Stimulated activated CD4-positive, alpha-beta T cell treated with anti-CD3 and anti-CD28 coated beads, Interleukin-1b, Interleukin-23, amount 100 ng/mL, for 1 hour (primary cell): ENCODE measurements at places on chromosomes 6 and 20.

DNA sequence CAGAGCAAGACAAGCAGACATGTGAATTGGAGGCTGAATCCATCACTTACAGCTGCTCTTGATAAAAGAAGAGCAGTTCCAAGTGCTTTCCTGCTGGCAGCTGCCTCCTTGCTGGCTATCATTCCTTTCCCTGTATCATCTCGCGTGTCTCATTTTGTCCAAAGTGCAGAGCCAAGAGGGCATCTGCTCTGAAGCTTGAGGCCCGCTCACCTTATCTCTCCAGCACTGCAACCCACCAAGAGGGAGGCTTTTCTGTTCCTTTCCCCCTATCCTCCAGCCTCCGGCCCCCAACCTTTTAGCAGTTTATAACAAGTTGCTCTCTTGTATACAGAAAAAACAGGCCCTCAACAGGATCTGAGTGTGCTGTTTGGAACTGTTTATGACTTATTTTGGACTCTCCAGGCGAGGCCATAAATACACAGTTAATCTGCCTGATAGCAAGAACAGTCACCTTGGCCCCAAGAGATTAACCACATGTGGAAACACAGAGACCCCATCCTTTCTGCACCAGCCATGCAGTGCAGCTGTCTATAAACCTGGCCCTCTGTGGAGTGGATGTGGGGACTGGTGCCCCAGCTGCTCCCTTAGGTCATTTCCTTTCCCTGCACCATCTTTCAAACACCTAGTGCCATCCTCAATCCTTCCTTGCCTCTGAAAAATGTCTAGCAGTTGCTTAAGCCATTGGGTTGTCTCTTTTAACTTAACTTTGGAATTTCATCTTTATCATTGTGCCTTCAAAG, 172.5 kb upstream of the FERMT1 start:
- DNase-seq, result no peak

GRCh38 chr6:34234667-34235306, 1.9 kb upstream of the HMGA1 start:
- no peak for DNase-seq

GRCh38 chr20:35603695-35604448, 11.8 kb upstream of the SPAG4 start:
- DNase-seq, result no peak

DNA sequence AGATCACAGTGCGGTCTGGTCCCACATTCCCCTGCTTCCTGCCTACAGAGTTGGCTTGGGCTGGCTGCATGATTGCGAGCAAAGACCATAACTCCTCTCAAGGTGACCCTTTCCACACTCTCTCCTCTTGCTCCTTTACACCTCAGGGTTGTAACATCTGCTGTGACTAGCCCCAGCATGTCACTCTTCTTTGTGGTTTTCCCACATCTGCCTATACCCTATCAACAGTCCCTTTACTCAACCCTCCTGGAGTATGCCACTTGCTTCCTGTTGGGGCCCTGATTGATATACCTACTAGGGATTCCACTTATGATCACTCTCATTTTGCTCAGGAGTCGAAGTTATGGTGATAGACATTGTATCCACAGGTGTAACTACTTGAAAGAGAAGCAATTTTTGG, 58.9 kb upstream of the SGK1 start:
- DNase-seq, result no peak

DNA sequence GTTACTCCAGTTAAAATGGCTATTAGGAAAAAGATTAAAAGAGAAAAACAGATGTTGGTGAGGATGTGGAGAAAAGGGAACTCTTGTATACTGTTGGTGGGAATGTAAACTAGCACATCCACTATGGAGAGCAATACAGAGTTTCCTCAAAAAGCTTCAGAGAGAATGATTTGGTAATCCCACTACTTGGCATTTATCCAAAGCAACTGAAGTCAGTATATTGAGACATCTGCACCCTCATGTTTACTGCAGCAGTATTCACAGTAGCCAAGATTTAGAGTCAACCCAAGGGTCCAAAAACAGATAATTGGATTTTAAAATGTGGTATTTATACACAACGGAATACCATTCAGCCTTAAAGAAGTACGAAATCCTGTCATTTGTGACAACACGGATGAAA, 469.5 kb downstream of the QKI start:
- no peak for DNase-seq

DNA sequence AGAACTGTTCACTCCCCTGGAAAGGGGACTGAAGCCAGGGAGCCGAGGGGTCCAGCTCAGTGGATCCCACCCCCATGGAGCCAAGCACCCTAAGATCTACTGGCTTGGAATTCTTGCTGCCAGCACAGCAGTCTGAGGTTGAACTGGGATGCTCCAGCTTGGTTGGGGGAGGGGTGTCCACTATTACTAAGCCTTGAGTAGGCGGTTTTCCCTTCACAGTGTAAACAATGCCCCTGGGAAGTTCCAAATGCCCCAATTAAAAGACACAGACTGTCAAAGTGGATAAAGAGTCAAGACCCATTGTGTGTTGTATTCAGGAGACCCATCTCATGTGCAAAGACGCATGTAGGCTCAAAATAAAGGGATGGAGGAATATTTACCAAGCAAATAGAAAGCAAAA, 150.2 kb downstream of the LPA start:
- DNase-seq, result no peak

- no peak for DNase-seq
Measured at GRCh38 chr6:169190144-169190584, 63.5 kb downstream of the THBS2 start.

GRCh38 chr20:41169791-41170351, 32.5 kb downstream of the PLCG1 start:
- no peak for DNase-seq

DNA sequence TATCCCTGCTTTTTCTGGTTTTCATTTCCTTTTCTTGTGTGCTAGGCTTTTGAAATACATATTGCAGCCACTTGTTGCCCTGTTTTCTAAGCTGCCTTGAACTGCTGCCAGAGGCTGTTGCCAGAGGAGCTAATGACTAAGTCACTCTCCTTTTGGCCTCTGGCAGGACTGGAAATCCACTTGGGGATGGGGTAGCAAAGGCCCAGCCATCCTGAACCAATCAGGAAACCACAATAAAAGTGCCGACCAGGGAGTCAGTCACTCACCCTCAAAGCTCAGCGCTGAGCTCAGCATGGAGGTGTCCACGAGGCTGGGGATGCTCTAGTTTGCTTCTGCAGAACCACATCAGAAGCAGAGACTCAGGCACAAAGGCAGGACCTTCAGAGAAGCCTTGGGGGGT, 813.0 kb downstream of the DHX35 start:
- DNase-seq, result no peak

DNA sequence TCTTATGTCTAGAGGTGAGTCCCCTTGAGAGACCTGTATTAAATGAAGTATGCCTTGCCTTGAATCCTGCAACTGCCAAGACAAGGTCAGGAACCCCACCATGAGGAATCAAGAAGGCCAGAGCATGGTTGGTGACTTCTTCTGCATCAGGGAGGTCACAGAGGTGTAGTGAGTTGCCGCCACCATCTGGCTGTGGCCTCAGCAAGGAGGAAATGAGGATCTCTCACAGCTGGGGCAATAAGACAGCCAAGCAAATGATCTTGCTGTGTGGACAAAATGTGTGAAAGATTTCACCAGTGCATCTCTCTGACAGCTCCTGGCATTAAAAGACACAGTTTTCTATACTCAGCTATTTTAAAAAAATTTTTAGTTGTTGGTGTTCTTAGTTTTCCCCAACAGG, 611.0 kb downstream of the DOK5 start:
- no peak for DNase-seq

DNA sequence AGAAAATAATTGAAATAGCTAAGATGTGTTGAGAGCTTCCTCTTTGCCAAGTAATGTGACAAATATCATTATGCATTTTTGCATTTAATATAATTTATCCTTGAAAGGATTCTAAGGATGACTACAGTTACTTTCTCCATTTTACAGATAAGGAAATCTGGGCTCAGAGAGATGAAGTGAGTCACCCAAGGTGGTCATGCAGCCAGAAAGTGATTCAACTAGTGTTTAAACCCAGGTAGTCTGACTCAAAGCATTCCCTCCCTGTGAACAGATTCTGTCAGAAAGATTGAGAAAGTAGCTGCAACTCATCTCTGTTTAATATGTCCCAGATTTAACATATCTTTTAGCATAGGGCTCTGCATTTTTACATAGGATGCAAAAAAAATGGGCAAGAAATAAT, 28.1 kb downstream of the NRSN1 start:
- no peak for DNase-seq

DNA sequence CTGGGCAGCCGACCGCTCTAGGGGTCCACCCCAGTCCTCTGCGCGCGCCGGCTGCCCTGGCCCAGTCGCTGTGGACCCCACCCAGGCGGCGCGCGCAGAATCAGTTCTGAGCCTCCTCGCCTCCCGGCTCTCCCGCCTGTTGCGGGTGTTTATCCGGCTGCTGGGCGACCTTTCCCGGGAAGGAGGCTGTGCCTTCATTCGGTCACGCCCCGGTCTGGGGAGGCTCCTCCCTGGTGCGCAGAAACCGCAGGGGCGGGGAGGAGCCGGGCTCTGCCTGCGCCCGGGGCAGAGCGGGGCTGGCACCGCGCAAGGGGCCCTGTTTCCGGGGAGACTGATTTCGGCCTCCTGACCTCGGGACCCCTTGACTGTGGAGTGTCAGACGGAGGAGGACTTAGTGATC, 80.8 kb upstream of the EYS start:
- no peak for DNase-seq

- DNase-seq, result no peak
Measured at GRCh38 chr6:10141746-10142443, 273.0 kb downstream of the TFAP2A start.

- no peak for DNase-seq
Measured at GRCh38 chr6:27019651-27020552, 227.6 kb upstream of the PRSS16 start.

DNA sequence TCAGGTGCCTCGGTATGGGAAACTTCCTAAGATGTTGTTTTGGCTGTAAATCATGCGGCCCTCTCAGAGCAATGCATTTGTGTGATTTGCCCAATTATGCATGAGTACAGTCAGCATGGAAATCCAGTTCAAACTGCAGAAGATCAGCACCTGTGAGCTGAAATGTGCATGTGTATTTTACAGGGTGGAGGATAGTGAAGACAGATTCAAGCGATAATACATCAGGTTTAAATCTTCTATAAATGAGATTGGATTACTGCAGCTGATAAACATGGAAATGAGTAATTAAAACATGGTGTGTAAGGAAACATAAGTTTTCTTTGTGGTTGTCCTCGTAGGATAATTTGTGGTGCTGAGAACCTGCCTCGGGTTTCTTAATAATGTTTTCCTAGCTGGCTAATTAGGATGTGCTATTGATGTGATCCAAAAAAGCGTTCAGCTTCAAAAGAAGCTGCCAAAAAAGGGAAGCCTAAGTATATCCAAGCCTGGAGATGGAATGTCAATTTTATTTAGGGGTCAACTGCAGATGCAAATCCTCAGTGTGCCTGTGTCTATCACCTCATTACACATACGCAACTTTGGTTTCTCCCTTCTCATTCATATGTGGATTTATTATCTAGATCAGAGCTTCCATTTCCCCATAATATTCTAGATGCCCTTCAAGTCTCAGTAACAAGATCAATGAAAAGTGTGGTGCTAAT, 117.1 kb upstream of the CCDC28A start:
- DNase-seq, result no peak

DNA sequence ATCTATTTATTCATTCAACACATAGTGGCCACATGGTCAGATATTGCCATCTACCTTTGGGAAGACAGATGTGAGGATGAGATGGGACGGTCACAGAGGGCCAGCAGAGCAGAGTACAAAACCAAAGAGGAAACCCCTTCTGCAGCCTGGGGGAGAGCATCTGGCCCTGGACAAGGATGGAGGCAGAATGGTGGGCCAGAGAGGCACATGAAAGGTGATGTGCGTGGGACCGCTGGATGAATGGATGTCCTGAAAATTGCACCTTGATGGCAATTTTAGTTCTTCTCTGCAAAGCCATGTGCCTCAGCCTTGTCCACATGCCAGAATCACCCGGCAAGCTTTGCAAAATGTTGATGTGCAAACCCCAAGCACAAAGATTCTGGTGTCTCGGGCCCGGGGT, 77.4 kb upstream of the CD93 start:
- DNase-seq, result no peak

- DNase-seq, result no peak
Measured at GRCh38 chr6:10569392-10570127, 48.4 kb downstream of the GCNT2 start.

DNA sequence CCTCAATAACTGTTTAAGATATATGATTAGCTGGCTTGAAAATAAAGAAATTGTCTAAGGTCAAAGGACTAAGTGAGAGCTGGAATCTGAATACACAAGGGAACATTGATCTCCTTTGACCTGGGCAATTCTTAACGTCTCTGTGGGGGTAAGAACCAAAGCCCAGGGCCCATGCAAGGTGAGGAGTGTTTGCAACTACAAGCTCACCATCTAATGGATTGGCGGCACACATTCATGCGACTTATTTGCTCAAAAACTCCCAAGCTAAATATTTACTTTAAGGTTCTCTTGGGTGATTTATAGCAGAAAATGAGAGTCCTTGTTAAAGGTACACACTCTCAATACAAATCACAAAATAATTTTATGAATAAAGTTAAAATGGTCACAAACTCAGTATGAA, 392.0 kb upstream of the FLRT3 start:
- DNase-seq, result no peak

DNA sequence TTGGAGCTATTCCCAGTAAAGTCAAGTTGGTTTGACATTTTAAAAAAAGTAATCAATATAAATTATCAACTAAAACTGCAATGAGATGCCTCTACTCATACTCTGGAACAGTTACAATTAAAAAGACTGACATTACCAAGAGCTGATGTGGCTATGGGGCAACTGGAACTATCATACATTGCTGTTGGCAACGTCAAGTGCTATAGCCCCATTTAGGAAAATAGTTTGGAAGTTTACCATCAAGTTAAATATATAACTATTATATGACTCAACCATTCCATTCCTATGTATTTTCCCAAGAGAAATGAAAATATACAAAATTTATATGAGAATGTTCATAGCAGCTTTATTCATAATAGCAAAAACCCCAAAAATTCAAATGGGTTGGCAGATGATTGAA, 111.4 kb upstream of the HDGFL1 start:
- no peak for DNase-seq

DNA sequence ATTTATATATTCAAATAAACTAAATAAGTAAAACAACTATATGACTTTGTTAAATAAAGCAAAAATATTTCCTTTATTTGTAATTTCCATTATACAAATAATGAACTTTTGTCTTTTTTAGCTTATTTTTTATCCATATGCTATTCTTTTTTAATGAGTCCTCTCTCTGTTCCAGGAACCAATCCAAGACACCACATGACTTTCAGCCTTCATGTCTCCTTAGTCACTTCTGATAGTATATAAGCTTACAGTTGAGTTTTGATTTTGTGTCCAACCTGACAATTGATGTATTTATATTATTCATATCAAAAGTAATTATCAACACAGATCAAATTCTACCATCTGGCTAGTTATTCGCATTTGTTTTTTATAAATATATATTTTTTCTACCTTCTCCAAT, 582.3 kb upstream of the GJE1 start:
- DNase-seq, result no peak
